ENCODE measurements at places on chromosomes 2 and 18. TPM values are rescaled to one million over a fixed set of nuclear protein-coding genes. Genes with fewer than 3 reads are reported as not detected.

The REG3G gene
- not detected for total RNA-seq

DNA sequence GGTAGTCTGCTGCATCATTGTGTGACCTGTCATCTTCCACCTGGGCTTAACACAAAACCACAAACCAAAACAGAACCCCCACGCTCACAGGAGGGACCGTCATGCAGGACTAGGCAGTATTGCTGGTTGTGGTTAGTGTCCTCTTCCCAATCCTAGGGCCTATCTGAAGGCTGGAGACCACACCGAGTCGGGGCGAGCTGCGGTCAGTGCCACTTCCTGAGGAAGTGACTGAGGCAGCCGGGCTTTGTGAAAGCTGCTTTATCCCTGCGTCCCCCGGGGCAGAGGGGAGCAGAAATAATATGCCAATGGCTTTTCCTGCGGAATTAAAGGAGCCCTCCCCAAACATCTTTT, 22.9 kb downstream of the ZNF532 start:
- no peak for DNase-seq

DNA sequence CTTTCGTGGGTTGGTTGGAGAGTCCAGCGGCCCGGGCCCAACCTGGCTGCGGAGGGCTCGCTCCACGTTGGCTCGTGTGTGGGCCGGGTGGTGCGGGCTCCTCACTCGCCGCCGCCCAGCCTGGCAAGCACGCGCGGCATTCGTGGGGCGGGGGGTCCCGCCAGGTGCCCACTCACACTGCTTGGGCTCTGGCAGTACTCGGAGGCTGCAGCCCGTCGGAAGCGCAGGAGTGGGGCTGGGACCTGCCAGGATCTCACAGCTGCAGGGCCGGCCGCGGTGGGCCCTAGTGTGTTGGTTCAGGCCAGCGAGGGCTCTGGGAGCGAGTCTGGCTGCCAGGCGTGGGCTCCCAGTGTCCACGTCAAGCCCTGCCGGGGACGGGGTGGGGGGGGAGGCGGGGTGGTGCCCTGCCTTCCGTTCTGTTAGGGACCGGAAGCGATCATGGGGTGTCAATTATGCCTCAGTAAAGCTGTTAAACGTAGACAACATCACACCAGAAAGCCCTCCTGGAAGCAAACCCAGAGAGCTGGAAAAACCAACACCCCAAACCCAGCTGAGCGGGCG, 1.0 kb upstream of the HS6ST1 start:
- DNase-seq: no peak

- DNase-seq: no peak
Measured at GRCh38 chr18:61635901-61636528, 256.8 kb downstream of the RNF152 start.

GRCh38 chr2:70898363-70899240, 37.1 kb upstream of the ATP6V1B1 start:
- no peak for DNase-seq

DNA sequence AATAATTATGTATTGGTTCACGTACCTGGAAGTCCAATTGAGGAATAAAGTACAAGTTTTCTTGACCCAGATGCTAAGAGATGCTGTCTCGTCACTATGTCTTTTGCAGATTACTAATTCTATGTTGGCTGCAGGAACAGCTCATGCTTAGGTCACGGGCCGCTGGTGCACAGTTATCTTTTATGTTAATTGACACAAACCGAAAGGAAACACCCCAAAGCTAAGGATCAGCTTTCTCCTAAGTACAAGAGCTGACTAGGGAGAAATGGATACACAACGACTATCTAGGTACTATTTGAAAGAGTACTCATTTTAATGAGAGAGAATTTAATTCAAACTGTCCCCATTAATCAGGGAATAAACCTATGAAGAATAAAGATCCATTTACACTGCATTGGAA, 217.7 kb upstream of the SLC35G4 start:
- DNase-seq: no peak

Measured in CD8-positive, alpha-beta memory T cell (primary cell).